Endothelial cell of umbilical vein (primary cell): ENCODE measurements at places on chromosomes 12 and 14. TPM values are rescaled to one million over a fixed set of nuclear protein-coding genes. Genes with fewer than 3 reads are reported as not detected.
A peak's percentile ranks its signal among the peaks of the same experiment; 100 is the strongest.

GRCh38 chr12:16347391-16348298 is at the start of gene MGST1:
TSS of gene MGST1 (plus strand) at chr12:16347645. CDS start at chr12:16354253, 6,608 bp downstream.
- peak; percentile 67 for DNase-seq

LBHD2 gene
- not detected in 2 replicates for total RNA-seq

NCKAP5L gene
- total RNA-seq: 46.1 and 52.1 TPM in 2 replicates

NUAK1 gene
- 34.2 and 38.0 TPM in 2 replicates for total RNA-seq

ENDOU gene
- total RNA-seq: not detected in 2 replicates

DNA sequence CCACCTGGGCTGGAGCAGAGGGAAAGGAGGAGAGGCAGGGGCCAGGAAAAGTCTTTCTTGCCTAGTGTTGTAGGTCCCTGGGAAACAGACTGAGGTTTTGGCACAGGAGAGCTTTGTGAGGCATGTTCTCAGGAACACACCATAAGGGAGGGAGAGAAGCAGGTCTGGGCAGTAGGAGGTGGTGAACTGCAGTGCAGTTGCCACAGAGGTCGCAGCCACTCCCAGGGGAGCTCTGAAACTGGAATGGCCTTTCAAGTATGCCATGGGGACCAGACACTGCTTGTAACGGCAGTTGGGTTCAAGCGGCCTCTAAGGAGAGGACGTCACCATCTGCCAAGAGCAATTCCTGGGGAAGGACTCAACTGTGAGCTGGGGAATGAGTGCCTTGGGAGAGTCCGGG is 35.4 kb upstream of the NKX2-8 start:
- no peak for DNase-seq

DNA sequence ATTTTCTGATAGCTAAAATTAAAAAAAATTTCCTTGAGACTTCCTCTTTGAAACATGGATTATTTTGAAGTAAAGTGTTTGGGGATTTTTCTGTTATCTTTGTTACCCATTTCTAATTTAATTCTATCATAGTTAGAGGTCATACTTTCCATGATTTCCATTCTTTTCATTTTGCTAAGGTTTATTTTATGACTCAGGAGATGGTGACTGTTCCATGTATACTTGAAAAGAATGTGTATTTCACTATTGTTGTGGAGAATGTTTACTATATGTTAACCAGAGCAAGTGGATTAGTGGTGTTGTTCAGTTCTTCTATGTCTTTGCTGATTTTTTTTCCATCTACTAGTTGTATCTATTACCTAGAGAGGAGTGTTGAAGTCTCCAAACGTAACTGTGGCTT is 250.5 kb upstream of the PELI2 start:
- DNase-seq: peak; percentile 57

DNA sequence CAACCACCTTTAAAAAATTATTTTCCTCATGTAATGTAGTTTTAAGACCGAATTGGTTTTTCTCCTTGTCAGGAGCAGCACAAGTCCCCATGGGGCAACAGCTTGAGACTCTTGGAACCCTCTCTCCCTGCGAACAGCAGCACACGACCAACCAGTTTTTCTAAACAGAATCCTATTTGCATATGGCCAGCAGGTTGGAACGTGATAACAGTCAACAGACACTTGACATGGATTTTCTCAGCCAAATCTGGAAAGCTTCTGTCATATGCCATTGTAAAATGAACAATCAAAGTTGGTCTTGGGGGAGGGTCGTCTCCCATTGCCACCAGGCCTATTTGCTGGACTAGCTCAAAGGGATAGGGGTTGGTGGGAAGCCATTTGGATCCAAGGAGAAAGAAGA is 1915.0 kb upstream of the FLRT2 start:
- DNase-seq: no peak

LMNTD1 gene
- total RNA-seq: not detected in 2 replicates

DNA sequence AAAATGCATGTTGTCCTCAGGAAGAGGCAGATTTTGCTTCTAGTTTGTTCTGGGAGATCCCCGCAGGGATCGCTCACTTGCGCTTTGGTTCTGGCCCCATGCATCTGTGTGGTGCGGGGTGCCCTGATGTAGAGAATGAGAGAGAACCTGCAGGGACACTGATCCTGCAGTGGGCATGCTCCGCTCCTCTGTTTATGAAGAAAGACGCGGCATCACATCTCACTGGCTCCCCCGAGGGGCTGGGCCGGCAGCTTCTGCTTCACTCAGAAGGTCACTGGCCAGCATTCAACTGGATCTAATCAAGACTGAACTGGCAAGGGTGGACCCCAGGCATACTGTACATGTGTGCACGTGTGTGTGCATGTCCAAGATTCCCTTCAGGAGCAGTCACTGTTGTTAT is 164.2 kb downstream of the CALM1 start:
- no peak for DNase-seq

GRCh38 chr12:26744697-26745440 is 88.1 kb downstream of the ITPR2 start:
- DNase-seq: no peak

CCDC175 gene
- total RNA-seq: not detected in 2 replicates

ARHGEF25 gene
- total RNA-seq: 4.7 and 7.4 TPM in 2 replicates

DNA sequence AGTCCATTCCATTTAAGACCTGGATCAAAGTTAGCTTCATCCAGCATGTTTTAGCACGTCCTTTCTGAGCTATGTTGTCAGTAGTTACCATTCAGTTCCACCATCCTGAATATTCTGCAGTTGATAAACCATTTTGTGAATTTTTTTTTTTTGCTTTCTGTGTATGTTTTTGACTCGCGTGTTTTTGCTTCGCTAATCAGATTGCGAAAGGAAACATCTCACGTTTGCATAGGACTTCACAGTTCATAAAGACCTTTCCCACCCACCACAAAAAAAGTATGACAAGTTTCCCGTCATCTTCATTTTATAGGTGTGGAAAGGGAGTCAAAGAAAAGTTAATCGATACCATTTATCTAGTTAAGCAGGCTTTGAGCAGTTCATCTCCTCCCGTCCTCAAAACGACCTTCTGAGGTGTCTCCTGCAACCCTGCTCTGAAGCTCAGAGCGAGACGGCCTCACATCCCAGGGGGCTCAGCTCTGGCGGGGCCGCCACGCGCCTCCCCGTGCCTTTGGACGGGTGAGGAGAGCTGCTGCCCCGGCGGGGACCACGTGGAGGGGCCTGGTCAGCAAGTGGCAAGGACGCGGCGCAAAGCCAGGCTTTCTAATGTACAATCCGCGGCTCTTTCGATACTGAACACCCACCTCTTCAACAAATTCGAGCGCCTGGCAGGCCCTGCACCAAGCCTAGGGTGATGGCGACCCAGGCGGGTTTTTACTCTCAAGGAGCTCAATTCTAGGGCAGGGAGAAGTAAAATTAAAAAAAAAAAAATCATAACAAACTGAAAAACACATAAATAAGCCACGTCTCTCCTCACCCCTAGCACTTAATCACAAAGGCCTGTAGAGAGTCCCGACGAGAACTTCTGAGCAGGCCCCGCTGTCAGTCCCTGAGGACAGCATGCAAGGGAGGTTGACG is 988 bp upstream of the TMEM263 start:
- peak; percentile 66 for DNase-seq

DNA sequence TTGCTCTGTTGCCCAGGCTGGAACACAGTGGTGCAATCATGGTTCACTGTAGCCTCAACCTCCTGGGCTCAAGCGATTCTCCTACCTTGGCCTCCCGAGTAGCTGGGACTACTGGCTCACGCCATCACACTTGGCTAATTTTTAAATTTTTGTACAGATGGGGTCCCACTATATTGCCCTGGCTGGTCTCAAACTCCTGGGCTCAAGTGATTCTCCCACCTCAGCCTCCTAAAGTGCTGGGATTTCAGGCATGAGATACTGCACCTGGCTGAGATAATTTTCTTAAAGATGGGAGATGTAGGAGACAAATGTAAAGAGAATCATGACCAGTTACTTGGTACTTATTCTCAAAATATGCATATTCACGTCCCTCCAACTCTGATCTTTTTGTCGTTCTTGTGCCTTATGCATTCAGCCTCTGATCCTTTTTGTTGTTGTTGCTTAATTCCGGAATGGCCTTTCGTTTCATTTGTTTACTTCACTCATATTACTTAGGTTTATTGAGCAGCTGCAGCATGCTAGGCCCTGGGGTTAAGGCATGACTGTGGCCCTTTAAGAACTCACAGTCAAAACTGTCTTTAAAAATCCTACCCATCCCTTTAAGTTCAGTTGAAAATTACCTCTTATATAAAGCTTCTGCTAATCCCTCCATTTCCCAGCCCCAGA is 8.9 kb downstream of the RBMS2 start:
- no peak for DNase-seq

DNA sequence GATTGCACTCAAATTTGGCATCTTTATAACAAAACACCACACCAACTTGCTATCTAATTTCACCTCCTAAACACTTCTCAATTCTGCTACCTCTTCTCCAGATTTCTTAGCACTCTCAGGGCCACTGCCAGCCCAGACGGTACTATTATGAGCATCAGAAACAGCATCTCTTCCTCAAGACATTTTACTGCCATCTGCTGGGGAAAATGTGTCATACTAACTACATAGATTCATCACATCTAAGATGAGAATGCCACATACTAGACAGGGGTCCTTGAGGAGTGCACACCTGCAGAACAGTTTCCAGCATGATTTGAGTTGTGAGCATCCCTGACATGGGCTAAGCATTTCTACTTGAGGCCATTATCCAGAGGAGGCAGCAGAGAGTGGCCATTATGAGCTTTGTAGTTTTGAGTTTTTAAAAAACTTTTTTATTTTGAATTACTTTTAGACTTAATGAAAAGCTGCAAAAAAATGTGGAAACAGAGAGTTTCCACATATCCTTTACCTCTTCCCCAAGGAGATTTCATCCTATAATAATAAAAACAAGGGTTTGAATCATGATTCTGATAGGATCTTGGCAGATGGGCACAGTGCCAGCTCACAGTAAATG is 15.1 kb upstream of the GRIP1 start:
- DNase-seq: peak; percentile 69

DNA sequence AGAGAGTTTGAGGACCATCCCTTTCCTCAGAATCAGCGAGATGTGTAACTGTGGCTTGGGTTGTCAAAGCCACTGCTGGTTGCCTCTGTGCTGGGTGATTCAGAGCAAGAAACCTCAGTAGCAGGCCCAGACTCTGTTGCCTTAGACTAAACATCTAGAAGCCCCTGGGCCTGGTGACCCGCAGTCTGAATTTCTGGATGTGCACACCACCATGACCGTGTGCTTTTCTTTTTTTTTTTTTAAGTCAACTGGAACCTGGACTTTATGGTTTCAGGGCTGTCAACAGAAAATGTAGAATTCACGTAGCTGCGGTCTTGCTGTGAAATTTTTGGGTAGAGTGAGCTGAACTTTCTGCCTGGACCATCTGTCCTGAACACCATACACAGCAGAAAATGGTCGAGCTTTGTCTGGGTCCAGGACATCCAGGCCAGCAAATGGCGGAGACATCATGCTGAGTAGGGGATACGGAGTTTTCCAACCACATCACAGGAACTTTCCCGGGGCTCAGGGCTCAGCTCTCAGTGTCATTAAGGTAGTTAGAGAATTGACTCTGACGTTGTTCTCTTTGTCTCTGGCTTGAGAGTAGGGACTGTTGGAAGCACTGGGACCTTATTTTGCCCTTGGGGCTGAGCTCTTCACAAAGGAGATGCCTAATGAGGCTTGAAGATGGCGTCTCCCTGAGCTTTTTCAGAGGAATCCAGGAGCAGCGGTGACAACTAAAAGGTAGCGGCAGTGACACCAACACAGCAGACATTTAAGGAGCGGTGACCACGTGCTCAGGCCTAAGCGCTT is 23.0 kb upstream of the BATF start:
- no peak for DNase-seq

DNA sequence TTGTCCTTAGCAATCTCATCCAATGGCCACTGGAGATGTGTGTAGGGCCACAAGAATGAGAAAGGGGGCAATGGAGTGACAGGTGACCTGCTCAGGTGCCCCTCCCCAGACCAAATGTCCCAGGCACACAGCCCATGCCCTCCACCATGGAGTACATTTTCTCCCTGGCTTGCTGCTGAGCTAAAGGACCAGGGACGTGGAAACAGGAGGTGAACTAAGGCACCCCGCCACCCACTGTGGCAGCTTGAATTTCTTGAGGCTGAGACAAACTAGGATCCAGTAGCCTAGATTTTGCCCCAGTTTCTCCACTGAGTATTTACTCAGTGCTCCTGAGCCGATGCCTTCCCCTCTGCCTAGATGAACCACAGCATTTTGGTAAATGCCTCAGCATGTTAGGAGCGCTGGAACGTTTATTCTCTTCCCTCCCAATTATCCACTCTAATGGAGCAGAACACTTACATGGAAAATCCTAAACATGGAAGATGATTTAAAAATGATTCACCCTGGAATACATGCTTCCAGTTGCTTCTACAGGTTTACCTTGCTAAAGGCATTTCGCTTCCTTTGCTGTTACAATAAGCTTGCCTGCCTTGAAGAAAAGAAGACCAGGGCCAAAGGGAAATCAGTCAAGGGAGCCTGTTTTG is 198.0 kb downstream of the ZFP36L1 start:
- no peak for DNase-seq

SIX1 gene
- 0.40 and 0.55 TPM in 2 replicates for total RNA-seq

GRCh38 chr12:52791271-52792184 is 4.4 kb downstream of the KRT3 start:
- DNase-seq: no peak

GRCh38 chr12:95197636-95198035 is 19.6 kb downstream of the FGD6 start:
- DNase-seq: no peak

DNA sequence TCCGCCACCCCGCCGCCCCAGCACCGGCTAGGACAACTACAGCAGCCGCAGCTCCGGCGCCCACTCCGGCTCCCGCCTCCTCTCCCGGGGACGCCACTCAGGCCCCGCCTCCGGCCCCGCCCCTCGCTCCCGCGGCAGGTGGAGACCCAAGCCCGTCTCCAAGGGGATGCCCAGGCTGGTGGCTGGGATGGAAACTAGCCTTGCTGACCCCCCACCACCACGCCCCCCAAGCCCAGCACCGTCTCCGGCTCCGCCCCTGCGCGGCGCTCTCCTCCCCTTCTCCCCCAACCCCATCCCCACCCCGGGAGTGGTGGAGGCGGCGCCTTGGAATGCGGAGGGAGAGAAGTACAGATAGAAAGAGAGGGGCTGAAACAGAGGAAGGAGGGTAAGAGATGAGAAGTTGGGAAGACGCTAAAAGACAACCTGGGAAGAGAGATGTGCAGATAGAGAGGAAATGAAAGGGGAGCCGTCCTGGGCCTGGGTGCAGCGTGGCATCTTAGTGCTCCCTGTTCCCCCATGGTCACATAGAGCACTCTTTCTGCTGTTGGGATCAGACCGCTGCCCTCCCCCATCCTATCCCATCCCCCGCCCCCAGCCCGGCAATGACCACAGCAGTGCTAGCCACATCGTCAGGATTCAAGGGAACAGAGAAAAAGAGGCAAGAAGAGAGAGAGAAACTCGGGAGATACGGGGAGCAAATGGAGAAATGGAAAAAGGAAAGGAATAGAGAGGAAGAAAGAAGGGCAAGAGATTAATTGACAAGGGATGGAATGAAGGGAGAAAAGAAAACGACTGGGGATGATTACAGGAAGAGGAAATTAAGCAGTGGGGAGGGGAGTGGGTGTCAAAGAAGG is at the start of gene ITGA7:
Gene ITGA7 (minus strand): TSS at position 64 of the 854 bp plus-strand sequence. CDS start 222 bp downstream, outside the sequence.
- no peak for DNase-seq

NYNRIN gene
- 42.8 and 45.1 TPM in 2 replicates for total RNA-seq

KRT79 gene
- total RNA-seq: not detected in 2 replicates

DNA sequence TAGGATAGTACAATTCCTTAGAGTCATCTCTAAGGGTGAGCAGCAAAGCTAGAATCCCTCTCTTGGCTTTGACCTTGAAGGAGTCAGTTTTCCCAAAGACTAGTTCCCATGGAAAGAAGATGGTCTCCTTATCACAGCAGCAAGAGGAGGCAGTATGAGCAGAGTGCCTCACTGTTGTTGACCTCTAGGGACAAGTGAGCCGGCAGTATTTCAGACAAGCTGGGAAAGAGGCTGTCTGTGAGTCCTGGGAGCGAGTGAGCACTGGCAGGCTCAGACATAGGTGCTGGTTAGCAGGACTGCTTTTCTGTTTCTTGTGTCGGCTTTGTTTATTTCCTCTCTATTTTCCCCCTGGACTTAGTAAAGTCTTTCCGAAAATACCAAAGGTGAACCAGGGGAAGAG is 60.7 kb downstream of the NTF3 start:
- DNase-seq: no peak

NKX2-1 gene
- total RNA-seq: not detected in 2 replicates
